ENCODE measurements at places on chromosomes 6 and 20.

GRCh38 chr6:113428702-113429101 lies 428.4 kb upstream of the MARCKS start:
- no peak for DNase-seq

DNA sequence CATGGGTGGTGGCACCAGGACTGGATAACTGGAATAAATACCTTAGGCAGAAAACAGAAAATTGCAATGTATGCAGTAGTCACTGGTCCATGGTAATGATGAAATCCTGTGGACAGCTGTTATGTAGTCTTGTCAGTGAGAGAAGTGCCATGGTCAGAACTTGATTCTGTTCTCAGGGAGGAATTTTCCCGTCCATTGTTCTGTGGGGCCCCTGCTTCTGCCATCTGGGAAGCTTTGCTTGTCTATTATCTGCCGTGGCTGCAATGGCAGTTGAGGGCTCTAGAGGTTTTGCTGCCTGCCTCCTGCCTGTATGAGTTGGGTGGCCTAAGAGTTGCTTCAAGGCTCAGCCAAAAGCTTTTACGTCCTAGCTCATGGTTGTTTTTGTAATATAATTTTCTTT lies 126.8 kb upstream of the SLC35B3 start:
- DNase-seq = no peak

DNA sequence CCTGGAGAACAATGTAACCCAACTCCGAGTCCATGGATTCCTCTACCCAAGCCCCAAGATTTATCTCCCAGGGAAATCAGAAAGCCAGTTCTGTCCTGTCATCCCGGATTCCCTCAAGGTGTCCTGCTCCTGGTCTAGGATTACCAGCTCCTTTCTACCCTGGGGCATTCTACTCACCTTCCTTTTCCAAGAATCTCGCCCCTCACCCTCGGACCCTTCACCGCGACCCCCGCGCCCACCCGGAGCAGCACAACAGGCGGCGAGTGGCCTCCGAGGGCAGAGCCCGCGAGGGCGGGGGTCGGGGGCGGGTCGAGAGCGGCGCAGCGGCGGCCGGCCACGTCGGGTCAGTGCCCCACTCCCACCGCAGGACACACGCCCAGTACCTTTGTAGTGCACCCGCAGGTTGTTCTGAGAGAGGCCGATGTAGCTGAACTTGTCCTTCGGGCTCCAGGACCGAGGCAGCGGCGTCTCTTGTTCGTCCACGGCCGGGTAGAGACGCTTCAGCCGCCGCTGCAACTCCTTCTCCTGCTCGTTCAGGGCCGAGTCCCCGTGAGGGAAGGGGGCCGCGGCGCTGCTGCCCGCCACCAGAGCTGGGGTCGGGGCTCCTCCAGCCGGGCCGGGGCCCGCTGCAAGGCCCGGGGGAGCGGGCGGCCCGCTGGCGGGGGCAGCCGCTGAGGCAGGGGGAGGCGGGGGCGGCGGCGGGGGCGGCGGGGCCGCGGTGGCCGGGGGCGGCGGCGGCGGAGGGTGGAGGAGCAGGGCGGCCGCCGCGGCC lies 897 bp downstream of the RANBP9 start:
- DNase-seq = no peak

GRCh38 chr6:122839472-122839871 lies 50.4 kb downstream of the SMPDL3A start:
- no peak for DNase-seq

GRCh38 chr20:63743210-63743970 lies 3.8 kb downstream of the SLC2A4RG start:
- DNase-seq = no peak

- no peak for DNase-seq
Observed at GRCh38 chr6:71138376-71138775, 150.2 kb upstream of the OGFRL1 start.

DNA sequence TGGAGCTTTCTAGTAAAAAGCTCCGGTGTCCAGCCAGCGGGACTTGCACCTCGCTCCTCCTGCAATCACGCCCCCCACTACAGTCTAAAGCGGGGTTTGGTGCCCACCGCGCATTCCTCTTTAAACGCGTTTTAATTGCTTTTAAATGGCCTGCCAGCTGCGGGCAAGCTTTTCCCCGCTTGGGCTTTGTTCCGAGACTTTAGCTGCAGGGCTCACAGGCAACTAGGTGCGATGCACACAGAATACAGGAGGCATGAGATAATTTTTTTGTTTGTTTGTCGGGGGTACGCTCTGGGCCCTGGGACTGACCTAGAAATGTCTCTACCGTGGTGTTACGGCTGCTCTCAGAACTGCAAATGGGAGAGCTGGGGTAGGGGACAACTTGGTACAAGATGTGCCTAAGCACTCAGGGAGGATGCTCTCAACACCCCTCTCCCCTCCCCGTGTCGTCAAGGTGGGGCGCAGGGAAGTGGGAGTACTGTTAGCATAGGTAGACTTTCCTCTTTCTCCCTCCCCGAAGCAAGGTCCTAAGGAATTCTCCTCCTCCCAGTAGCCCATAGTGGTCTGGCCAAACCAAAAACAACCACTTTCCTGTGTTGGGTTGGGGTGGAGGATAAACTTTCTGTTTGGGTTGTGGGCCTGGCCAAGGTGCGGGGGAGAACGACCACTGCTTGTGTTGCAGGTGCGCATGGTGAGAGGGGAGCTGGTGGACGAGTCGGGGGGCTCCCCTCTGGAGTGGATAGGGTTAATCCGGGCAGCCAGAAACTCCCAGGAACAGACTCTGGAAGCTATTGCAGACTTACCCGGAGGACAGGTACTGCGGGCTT lies 1.6 kb downstream of the PRDM13 start:
- no peak for DNase-seq

- DNase-seq = no peak
Observed at GRCh38 chr6:162178266-162178665, 549.3 kb downstream of the PRKN start.

GRCh38 chr6:155646443-155646842 lies 190.8 kb upstream of the NOX3 start:
- DNase-seq = no peak
